ENCODE measurements at places on chromosomes 2 and 18.

- DNase-seq, result no peak
These were observed 167.7 kb upstream of the SERPINE2 start for GRCh38 chr2:224206816-224207215.

GRCh38 chr18:75926811-75927210 is 499.3 kb upstream of the SMIM21 start:
- no peak for DNase-seq

GRCh38 chr18:23260926-23261590 is 125.8 kb downstream of the CABLES1 start:
- DNase-seq, result no peak

DNA sequence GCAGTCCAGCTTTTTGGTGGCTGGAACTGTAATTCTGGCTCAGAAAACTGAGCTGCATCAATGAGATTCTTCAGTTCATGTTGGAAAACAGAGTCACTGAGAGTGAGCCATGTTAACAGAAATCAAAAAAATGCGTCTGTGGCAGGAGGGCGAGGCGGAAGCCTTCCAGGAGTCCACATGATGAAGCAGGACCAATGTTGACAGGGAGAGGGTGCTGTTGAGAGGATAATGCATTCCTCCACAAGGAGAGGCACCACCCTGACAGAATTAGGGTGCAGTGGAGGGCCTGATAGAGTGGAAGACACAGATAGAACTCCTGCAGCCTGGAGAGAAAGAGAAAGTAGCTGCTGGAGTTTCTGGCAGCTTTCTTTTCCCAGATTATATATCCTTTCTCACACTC is 111.5 kb downstream of the MGAT5 start:
- no peak for DNase-seq

DNA sequence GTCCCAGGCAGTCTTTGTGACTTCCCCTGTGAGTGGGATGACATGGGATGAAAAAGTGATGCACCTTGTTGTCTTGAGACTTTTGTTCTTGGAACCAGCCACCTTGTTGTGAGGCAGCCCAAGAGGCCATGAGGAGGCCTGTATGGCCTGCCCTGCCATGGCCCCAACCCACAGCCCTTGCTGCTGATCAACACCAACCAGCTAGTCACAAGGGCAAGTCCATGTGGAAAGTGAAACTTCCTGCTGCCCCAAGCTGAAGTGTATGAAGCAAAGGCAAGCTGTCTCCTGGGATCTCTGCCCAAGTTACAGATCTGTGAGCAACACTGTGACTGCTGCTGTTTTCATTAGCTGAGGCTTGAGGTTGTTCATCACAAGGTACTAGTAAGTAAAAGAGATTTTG is 21.6 kb downstream of the TMEM18 start:
- DNase-seq, result no peak

DNA sequence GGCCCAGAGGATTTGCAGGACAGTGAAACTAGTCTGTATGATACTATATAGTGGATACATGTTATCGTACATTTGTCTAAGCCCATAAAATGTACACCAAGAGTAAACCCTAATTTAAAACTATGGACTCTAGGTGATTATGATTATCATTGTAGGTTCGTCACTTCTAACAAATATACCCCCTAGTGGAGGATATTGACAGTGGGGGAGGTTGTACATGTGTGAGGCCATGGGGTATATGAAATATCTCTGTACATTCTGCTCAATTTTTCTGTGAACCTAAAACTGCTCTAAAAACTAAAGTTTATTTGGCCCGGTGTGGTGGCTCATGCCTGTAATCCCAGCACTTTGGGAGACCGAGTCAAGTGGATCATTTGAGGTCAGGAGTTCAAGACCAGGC is 81.2 kb upstream of the CAB39 start:
- no peak for DNase-seq

GRCh38 chr18:42183746-42184145 is 228.7 kb downstream of the PIK3C3 start:
- no peak for DNase-seq

DNA sequence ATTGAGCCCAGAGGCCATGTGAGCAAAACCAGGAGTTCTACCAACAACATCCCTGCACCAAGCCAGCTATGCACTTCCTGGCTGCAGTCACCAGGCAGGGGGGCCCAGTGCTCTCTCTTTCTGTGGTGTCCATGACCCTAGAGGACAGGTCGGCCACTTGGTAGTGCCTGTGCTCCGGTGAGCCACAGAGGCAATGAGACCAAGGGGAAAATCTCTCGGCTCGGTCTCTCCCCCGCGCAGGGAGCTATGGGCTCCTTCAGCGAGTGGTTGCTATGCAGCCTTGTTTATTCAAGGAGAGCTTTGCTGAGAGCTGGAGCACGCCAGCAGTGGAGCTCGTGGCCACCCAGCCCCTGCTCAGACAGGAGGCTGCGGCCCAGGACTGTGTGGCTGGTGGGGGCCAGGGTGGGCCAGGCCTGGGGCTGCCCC is at the start of gene TOGARAM2:
TOGARAM2 (plus strand) TSS at position 283 of the 426 bp plus-strand sequence. CDS start 13,537 bp downstream, outside the sequence.
- DNase-seq, result no peak

DNA sequence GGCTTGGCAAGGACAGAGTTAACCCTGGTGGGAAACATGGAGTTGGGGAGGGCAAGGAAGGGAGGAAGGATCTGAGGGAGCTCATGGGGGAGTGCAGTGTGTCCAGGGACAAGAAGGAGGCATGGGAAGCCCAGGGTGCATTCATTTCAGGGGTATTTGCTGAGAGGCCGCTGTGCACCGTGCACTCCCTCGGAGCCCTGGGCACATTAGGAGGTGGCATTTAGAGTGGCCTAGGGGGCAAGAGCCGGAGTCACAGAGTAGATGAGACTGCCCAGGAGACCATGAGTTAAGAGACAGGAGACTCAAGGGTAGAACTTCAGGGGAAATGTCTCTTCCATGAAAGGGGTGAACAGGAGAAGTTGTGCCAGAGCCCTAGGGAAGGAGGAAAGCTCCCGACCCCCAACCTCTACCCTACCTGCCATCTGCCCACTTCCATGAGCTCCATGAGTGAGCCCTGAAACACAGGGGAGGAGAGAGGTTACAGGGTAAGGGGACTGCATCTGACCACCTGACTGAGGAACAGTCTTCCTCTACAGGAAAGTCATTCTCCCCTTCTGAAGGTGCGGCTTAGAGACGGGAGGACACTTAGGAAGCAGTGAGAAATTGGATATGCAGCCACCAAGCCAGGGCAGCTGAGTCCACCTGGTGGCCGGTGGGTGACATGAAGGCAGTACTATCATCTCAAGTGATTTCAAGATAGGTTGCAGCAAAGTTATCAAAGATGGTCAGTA is 58.5 kb upstream of the COPS8 start:
- no peak for DNase-seq

DNA sequence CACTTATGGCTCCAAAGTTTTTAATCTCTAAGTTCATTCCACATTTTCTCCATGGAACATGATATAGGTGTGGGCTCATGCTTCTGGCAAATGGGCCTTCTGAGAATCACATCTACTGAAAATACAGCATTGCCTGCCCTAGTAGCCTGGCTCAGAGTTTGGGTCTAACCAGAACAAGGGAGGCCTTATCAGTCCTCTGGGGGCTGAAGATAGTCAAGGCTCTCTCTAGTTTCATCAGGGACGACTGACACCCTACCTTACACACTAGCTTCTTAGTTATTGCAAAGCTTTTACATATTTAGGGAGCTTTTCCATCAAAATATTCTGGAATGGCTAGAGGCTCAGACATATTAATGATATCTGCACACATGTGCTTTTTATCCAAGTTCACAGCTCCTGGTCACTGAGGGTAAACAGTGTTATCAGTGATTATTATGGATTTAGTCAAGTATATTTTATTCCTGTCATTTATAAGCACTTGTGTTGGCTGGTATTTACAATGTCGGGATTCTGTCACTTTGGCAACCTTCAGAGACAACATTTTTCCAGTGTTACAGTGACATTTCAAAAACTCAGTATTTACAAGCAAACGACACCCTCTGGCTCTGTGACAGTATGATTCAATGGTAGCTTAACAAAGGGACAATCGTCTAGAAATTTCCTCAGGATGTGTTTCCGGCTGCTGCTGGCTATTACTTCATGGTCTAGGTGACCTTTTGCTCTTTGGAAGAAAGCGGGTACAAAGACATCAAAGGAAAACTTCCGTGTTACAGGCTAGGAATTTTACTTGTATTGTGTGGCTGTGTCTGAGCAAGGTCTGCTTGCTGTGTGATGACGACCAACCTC is 200.6 kb downstream of the TCF4 start:
- no peak for DNase-seq

DNA sequence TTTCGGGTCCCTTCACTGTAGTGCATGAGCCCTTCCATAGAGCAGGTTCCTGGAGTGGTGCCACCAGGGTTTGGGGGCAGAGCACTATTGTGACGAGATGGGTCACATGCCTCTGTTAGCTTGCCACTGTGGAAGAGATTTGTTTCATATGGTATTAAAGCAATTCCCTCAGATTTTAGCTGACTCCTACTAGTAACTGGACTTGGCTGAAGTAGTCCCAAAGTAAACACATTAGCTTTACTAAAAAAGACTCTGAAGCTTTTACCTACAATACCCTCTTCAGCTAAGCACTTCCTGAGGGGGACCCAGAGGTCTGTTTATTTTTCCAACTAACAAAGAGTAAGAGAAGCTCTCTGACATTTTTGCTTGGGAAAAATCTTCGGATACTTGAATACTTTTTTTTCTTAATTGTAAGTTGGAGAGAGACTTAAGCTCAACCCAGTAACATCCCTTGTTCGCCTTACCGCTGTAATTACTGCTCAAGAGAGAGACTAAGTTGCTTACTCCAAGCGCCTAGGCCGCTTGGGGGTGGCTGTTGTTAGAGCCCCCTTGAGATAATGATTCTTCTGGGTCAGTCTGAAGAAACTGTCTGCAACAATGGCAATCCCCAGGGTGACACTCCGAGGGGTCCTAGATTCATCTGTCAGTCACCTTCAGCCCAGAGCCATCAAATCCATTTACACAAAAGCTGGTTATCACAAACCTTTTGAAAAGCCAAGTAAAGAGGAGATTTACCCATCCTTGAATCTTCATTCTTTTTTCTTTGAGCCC is 177.4 kb downstream of the FIGN start:
- DNase-seq, result no peak

- DNase-seq, result no peak
These were observed 488.8 kb downstream of the PARD3B start for GRCh38 chr2:205034034-205034433.

DNA sequence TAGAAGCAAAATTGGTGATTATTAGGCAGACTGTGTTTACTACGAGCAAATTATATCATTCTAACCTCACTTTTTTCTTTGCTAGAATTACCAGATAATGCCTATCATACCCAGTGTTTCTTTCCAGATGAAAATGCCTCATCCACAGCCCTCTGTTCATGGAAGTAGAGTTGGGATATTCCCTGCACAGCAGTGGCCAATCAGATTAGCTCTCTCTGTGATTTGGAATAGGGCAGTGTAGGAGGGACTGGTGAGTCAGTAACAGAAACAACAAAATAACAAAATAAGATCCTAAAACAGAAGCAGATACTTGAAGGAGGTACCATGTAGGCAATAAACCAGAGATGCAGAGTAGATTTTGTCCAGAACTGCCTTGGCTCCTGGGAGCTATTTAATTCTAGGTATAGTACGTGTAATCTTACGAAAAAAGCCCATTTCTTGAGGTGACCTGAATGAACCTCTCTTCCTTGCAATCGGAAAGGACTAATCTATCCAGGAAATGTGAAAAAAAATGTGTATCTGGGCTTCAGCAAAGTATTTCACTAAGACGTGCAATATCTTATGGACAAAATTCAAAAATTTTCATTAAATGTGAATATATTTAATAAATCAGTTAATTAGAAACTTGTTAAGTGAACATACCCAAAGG is 18.4 kb upstream of the TMEM17 start:
- DNase-seq, result no peak

- DNase-seq, result no peak
These were observed 52.0 kb upstream of the NFATC1 start for GRCh38 chr18:79343567-79344207.

- no peak for DNase-seq
These were observed 171.6 kb upstream of the PIEZO2 start for GRCh38 chr18:11320986-11321385.
